ENCODE measurements at places on chromosomes 11 and 22.

- no peak for DNase-seq
Observed at GRCh38 chr22:23103199-23103954, 33.1 kb downstream of the GNAZ start.

DNA sequence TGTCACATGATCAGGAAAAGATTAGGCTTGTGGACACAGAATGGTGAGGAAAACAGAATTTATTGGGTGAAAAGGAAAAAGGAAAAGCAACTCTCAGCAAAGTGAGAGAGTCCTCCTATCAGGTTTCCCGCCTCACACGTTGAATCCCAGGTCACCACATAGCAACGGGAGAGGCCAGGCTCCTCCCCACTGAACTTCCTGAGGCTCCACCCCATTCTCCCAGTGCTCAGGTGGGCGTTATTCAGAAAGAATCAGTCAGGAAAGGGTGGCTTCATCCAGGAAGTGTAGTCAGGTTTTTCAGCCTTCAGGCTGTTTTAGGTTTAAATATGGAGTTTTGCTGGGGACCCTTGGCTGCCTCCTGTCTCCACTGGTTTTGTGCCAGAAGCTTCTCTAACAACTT is 66.9 kb downstream of the SPON1 start:
- DNase-seq, result no peak

DNA sequence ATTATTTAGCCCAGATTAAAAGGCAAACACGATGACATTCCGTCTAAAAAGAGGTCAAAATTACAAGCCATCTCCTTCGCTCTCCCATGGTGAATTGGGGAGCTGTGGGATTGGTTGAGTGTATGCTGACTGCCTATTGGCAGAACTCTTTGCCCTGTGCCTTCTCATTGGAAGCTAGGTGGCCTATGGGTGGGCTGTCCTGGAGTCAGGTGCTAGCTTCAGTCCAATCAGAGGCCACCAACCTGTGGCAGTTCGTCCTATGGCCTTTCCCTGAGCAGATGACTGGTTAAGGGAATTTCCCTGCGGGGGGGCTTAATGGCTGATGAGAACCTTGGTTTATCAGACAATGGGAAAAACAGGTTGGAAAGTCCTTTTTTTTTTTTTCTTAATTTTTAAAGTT is 3.2 kb upstream of the MTMR3 start:
- DNase-seq, result peak; percentile 19

DNA sequence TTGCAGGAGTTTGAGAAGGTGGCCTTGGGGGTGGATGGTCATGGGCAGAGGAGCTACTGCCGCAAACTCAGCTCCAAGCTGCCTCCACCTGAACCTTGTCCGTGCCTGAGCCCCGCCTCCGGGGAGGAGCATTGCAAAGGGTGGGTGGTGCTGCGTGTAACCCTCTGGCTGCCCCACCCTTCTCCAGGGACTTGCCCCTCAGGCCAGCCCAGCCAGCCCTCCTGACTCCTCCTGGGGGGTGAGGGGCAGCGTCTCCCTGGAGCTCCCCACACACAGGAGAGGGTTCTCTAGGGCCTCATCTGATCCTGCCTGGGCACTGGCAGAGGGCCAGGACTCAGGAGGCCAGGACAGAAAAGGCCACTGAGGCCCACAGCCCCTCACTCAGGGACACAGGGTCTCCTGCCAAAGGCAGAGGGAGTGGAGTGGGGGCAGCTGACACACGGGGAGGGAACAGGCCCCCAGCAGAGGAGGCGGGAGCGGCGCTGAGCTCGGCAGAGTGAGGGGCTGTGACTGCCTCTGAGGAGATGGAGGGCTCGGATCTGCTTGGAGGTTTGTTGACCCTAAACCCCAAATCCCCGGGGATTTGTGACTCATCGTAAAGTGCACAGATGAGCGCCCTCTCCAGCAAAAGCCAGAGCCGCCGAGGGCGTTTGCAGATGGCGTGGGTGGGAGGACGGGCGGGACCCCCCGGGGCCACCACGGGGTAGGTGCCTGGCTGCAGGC is 12.8 kb downstream of the BRSK2 start:
- DNase-seq, result no peak

DNA sequence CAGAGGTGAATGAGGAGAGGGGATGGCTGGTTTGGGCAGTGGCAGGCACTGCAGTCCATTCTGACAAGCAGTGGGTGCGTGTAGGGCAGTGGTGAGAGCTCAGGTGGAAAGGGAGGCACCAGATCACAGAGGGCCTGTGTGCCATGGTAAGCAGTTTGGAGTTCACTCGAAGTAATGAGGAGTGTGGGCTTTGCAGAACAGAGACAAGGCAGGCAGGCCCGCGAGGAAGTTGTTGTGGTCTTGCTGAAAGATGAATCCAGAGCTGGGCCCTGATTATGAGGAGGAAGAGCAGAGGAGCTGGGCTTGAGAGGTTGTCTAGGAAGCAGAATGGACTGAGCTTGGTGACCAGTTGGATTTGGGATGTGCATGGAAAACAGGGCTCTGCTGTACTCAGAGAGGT is 1.6 kb upstream of the DNAJB13 start:
- DNase-seq, result no peak

DNA sequence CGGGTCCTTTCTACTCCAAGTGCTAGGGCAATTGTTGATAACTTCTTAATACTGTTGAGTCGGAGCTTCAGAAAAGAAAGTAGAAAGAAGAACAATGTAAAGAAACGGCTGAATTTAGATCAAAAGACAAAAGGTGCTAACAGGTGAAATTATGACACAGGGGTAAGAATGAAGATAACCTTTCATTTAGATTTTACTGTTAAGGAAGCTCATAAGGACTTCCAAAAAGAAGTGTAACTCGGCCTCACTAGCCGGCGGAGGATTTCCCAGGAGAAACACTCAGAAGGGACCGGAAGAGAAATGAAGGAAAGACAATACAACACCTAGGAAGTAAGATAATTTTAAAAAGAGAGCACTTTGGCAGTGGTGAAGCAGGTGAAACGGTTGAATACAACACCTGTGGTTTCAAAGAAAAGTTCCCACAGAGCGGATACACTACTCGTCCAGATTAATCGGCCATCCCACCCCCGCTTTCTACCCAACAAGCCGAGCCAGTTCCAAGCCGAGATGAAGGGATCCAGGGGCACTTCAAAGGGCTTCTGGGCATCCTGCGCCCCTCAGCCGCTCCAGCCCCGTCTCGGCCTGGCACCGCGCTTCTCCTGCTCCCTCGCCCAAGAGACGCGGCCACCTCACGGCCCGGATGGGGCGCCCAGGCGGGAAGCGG is 737 bp downstream of the PPP2R1B start:
- peak; percentile 4 for DNase-seq

- DNase-seq, result peak; percentile 90
Observed at GRCh38 chr22:46079861-46080821, 70.2 kb upstream of the PPARA start.

DNA sequence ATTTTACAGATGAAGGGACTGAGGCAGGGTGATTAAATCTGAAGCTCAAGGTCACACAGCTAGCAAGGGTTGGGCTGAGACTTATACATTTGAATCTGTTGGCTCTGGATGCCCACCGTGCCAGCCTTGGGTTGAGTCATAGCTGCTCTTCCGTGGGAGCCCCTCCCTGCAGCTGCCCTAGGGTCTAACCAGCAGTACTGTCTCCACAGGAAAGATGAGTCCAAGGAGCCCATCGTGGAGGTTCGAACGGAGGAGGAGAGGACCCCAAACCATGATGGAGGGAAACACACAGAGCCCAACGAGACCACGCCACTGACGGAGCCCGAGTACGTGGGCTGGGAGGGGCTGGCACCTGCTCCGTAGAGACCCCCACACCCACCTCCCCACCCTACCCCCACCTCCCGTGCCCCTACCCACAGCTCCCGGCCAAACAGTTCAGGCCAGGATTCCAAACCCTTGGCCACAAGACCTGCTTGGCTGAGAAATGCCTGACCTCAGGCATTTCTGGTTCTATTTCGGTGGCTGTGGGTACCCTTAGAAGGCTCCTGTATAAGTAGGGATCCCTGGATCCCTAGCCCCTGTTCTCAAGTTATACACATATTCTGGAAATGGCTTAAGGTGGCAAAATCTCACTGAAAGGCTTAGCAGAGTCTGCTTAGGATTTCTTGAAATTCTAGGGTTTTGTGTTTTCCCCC is 42.7 kb upstream of the TTC12 start:
- no peak for DNase-seq

GRCh38 chr11:47593934-47594855 is at the start of gene C1QTNF4:
C1QTNF4 (minus strand) TSS chr11:47594411; CDS start chr11:47590810, 3,601 bp downstream.
- no peak for DNase-seq

- peak; percentile 73 for DNase-seq
Observed at GRCh38 chr11:69939551-69940245, 120.5 kb upstream of the FGF3 start.

GRCh38 chr11:986270-986951 is 50.1 kb downstream of the MUC6 start:
- no peak for DNase-seq

DNA sequence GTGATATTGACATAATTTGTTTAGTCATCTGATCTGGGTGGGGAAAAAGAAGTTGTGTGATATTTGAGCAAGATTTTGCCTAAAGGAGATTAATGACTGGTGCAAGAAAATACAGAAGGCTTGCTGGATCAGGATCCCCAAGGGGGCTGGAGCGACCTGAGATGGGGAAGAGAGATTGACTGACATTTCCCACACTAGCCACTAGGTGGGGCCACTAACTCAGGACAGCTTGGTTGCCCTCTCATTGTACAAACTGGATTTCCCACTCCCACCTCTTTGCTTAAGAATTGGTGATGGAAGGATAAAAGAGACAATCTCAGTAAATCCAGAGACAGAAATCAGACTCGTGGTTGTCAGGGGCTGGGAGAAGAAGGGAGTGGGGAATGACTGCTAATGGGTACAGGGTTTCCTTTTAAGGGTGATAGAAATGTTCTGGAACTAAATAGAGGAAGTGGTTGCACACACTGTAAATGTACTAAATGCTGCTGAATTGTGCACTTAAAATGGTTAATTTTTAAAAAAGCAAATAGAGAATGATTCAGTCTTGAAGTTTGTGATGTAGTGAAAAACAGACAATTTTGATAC is 50.7 kb downstream of the CTTN start:
- no peak for DNase-seq

GRCh38 chr11:95832763-95833162 is 42.5 kb downstream of the CEP57 start:
- DNase-seq, result peak; percentile 16

- peak; percentile 63 for DNase-seq
Observed at GRCh38 chr11:119585043-119585781, 143.8 kb downstream of the NECTIN1 start.

DNA sequence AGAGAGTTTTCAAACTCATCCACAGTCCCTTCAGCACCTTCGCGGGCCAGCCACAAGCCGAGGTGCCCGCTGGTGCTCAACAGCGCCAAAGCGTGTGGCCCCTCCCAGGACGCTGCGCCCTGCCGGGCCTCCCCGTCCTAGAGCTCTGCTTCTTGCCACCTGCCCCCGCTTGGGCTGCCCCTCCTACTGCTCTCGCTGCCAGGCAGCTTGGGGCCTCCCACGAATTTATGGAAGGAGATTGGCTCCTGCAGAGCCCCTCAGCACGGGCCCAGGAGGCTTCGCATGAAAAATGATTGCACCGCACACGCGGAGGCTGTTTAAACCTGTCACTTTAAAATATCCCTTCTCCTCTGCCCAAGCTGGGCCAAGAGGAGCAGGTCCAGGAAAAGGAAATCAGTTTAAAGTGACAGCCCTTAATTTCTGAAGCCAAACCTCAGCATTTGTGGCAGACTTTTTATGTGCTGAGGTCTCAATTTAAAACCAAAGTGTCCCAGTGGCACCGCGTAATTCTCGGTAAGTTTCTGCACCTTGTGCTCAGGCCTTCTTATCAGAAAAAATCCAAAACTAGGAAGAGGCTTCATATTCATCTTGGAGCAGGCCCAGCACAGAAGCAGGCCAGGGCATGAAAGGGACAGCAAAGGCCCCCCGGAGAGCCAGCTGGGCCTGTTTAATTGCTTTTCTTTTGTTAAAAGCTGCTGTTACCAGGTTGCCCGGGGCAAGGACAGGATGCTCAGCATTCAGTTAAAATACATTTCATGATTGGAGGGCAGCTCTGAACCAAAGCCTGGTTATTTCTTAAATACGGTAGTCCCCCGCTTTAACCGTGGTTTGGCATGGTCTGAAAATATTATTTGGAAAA is 303.6 kb downstream of the OPCML start:
- DNase-seq, result no peak

DNA sequence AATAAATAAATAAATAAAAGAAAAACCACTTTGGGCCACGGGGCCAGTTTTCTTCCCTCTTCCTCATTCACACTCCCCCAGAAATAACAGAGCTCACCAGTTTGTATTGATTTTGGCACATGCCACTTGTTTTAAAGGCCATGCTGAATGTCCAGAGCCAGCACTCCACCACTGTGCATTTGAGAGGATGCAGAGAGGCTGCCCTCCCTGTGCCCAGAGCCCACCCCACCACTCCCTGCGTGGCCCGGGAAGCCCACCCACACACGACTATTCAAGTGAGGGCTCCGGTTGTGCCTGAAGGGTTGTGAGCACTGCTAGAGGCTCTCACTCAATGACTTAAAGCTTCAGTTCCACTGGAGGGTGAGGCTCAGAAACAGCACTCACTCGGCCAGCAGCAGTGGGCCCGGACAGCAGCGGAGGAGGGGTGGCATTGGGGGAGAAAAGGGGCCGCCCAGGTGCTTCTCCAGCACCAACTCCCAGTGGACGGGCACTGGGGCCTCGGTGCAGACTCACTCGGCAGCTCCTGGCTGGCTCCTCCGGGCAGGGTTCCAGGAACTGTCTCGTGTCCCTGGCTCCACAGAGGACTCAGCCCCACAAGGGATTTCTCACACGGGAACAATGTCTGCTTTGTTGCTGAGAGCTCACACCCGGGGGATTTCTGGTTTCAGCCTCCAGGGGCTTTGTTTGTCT is 112.7 kb downstream of the SHANK2 start:
- no peak for DNase-seq

GRCh38 chr22:31891366-31892079 is 52.8 kb upstream of the YWHAH start:
- no peak for DNase-seq

- DNase-seq, result no peak
Observed at GRCh38 chr22:20430720-20431510, 6.7 kb downstream of the SCARF2 start.
